ENCODE measurements at places on chromosomes 11 and 22. TPM values are rescaled to one million over a fixed set of nuclear protein-coding genes. Genes with fewer than 3 reads are reported as not detected.

- peak; percentile 92 for DNase-seq
Observed at GRCh38 chr11:75142714-75143419, 8.0 kb upstream of the SLCO2B1 start.

GRCh38 chr11:44333271-44334218 lies 23.6 kb upstream of the ALX4 start:
- no peak for DNase-seq

DNA sequence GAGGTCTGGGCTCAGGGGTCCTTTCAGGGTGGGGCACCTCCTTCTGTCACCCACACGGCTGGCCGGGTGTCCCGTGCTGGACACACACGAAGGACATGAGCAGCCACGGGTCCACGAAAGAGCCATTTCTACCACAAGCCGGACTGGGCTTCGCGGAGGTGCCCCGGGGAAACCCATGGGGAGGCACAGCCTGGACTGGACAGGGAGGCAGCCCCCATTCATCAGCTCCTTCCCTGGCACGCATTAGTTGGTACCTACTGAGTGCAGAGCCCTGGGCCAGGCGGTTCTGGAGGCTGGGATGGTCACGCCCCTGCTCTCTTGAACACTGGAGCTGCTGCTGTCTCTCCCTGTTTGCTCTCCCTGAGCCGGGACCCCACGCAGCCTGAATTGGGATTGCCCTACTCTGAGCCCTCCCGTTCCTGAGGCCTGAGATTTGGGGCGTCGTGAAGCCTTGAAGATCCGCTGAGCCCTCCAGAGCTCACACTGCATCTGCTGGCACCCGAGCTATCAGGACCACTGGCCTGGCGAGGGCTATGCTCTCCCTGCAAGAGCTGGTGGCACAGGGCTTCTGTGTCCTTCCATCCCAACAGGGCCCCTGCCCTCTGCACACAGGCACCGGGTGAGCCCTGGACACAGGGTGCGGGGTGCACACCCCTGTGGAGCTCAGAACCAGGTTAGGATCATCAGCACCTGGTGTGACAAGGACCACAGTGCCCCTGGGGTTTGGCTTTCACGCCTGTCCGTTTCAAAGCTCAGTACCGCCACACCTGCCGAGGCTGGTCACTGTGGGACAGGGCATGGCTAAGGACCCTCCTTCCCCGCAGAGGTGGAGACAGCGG lies 84.6 kb downstream of the MYEOV start:
- DNase-seq = no peak

- DNase-seq = no peak
Observed at GRCh38 chr11:92865352-92865751, 104.1 kb upstream of the MTNR1B start.

GRCh38 chr11:115942011-115942410 lies 437.8 kb upstream of the CADM1 start:
- DNase-seq = no peak

DNA sequence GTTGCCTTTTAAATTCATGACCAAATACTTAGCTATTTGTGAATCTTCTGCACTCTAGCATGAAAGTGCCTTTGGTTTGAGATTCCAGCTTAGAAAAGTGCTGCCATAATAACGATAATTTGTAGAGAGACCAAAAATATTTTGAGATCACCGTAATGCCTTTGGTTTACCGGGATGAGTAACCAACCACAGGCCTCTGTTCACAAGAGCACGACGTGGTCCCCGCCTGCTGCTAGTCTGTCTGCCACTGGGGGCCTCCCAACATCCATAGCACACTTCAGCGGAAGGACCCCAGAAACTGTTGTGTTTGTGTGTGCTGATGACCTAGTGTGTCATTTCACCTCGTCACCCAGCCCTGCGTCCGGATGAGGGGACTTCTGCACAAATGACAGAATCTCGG lies 67.0 kb upstream of the RASSF10 start:
- no peak for DNase-seq

GRCh38 chr11:12999597-12999996 lies 9.5 kb upstream of the RASSF10 start:
- DNase-seq = no peak

GRCh38 chr22:44336962-44337677 lies 24.4 kb upstream of the SHISAL1 start:
- no peak for DNase-seq

DNA sequence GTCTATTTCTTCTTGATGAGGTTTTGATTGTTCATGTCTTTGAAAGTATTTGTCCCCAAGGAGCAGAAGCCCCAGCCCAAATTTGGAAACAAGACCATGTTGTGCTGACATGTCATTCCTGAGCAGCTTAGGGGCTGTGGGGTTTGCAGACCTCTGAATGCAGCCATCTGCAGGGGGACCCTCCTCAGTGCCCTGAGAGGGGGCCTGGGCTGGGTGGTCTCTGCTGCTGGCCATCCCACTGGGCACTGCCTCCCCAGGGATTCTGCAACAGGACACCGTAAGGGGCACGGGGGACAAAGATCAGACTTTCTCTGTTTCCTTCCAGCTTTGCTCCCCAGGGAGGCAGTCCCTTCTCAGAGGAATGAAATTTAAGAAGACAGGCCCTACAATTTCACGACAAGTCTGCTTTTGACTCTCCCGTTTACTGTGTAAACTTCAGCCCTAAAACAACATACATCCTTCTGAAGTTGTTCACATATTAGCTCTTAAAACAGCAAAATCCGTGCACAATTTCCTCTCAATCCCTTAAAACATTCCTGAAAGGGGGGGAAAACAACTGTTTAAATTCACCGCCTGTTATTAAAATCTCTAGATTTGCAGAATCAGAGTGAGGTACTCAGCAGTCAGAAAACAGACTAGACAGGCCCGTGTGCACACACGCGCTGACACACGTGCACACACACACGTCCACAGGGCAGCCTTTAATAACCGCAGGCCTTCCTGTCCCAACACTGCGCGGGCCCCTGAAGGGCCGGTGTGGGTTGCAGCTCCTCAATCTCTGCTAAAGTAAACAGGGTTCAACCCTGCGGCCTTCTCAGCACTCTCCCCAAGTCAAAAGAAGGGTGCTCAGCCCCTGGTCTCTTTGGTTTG lies 109.8 kb downstream of the KCNQ1 start:
- DNase-seq = no peak

- no peak for DNase-seq
Observed at GRCh38 chr11:75775056-75775455, 6.5 kb downstream of the DGAT2 start.

- no peak for DNase-seq
Observed at GRCh38 chr22:21594865-21595452, 27.4 kb downstream of the UBE2L3 start.

GRCh38 chr11:66624450-66624849 lies 8.0 kb downstream of the RBM14 start:
- DNase-seq = no peak

DNA sequence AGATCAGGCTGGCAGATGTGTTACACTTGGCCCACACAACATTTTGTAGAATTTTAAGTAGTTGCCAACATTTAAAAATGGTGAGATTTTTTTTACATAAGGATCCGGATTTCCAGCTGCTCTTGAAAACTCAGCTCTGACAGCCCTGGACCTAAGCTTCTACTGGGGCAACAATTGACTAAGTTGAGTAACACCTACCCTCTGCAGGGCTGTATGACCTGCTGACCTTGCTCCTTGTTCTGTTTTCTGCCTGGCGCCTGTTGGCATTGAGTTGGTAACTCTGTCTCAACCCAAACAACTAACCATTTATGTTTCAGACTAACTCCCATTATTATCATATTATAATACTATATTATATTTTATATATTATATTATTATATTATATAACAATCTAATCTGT lies 21.1 kb upstream of the LRRC55 start:
- DNase-seq = no peak

DNA sequence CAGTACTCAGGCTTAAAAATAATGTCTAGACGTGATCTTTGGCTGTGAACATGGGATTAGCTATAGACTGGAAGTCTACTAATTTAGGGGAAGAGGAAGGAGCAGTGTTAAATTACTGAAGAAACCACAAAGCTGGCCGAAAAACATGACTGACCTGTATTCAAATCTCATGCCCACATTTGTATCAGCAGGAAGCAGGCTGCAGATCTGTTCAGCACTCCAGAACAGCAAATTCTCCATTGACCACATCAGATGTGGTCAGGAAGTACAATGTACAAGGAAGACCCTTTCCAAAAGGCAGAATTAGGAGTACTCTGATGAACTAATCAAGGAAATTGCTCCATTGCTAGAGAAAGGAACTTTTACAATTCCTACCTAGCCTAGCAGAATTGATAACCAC lies 31.7 kb downstream of the DCDC1 start:
- no peak for DNase-seq

DNA sequence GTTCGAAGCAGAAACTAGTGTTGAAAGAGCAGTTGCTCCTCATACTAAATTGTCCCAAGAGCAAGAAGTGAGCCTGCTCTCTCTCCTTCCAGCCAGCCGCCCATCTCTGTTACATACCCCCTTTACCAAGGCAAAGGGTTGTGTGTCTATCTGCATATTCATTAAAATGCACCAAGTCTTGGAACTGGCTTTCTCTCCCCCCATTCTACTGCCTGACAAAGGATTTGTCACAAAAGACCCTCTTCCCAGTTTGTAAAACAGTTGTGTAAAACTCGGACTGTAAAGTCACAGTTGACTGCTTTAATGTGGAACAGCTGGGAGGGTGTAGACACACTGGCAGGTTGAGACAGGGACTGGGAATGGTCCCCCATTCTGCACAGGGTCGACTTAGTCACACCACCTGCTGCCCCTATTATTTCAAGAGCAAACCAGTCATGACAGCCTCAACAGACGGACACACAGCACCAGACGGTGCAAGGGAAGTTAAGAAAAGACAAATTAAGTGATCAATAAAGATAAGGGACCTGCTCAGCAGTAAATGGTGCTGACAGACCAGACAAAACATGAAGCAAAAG lies 60.0 kb upstream of the HTATIP2 start:
- DNase-seq = no peak

DNA sequence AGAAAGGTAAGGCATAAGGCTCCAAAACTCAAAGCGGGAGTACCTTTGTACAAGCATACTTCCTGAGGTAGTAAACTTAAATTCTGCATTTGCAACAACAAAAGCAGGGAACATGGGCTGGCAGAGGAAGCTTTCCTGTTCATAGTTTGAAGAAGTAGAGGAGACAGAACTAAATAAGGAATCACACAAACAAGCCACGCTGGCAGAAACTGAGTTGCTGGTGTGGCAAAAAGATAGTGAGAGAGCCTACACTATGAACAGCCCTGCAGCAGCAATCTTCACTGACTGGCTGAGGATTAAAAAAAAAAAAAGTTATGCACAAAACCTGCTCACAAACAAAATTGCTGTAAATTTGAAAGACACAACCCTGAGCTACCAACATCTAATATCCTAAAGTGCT lies 46.5 kb downstream of the FCHSD2 start:
- peak; percentile 37 for DNase-seq

DNA sequence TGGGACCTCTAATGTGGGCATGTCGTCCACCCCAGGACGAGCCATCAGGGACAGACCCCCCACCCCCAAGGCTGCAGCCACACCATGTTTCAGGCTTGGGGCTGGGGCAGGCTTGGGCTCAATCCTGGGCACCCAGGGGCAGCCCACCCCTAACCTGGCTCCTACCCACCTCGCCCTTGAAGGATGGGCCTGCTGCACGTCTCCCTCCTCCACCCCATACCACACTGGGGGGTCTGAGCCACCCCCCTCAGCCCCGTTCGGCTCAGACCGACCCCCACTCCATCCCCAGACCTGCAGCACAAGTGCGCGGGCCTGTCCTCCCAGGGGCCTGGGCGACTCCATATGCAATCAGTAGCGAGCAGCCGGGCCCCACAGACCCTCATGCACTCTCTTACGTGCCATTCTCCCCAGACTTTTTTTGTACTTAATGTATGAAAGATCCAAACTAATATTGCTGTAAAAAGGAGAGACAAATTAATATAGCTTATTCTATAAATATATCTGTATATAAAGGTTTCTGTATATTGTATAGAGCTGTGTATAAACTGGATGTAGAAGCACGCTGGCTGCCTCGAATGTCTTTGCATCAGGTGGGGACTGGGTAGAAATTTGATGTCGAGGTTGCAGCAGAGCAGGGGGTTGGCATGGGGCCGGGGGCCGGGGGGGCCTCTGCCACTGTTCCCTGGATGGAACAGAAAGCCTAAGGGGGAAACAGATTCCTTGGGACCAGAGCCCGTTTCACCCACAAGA lies 5.8 kb upstream of the MYRF start:
- no peak for DNase-seq

DNA sequence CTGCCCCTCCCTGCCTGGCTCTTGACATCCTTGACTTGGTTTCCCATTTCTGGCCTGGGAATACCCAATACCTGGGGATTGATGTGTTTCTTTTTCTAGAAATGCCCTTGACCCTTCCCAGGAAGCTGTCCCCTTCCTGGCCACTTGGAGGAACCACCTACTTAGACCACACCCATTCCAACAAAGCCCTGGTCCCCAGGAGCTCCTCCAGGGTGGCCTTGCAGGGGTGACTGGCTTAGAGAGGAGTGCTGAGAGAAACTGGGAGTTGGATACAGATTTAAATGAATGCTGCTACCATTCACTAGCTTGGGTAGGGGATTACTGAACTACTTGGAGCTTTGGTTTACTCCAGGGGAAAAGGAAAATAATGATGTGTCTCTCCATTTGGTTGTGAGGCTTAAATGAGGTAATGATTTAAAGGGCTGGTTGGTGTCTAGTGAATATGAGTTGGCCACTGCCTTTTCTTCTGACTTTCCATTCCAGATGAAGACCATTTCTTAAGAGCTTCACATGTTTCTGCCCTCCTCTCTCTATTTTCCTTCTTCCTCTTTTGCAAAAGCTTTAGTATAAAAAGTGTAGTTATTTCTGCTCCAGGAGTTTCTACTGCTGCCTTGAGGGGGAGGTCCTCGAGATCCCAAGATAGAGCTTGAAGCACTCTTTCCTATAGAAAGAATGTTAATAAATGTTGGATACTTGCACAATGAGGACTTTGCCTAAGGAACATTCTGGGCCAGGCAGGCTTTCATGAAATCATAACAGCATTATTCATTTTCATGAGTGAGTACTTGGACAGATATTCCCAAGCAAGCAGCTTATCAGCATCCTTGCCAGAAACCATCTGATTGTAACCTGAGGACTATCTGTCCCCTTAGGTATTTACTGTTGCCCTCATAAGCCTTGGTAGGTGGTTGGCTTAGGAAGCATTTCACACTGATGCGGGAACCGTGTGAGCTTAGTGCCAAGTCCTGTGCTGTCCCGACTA lies 22.4 kb downstream of the PANX1 start:
- DNase-seq = no peak

DNA sequence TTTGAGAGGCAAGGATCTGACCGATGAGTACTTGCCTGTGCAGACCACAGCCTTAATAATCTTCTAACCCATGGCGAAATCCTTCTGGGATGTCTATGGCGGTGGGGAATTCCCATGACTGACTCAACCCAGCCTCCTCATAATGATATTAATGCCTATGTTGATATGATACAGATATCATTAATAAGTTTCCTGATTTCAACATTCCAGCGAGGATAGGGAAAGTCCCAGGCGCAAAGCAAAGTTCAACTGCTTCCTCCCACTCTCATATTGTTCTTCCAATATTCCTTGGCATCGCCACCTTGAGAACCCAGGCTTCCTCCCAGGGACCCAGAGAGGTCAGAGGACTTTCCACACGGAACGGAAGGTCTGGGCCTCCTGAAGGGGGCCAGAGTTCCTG lies 110.3 kb upstream of the TMEM45B start:
- no peak for DNase-seq

The TUB gene
- 17.0 TPM for total RNA-seq

The INS gene
- total RNA-seq = not detected

The HBG1 gene
- total RNA-seq = 3.6 TPM

The C11orf87 gene
- total RNA-seq = 0.23 TPM

The ARCN1 gene
- total RNA-seq = 91.9 TPM

The TSSK2 gene
- total RNA-seq = not detected

The OR52B6 gene
- not detected for total RNA-seq

The C11orf52 gene
- total RNA-seq = 2.3 TPM

The ACRV1 gene
- not detected for total RNA-seq

The TREH gene
- total RNA-seq = not detected
